ENCODE measurements at places on chromosomes 13 and 19.

GRCh38 chr19:1136201-1136600 is 32.4 kb downstream of the GPX4 start:
- no peak for DNase-seq

- DNase-seq = no peak
Measured at GRCh38 chr19:597406-598315, 8.0 kb downstream of the HCN2 start.

DNA sequence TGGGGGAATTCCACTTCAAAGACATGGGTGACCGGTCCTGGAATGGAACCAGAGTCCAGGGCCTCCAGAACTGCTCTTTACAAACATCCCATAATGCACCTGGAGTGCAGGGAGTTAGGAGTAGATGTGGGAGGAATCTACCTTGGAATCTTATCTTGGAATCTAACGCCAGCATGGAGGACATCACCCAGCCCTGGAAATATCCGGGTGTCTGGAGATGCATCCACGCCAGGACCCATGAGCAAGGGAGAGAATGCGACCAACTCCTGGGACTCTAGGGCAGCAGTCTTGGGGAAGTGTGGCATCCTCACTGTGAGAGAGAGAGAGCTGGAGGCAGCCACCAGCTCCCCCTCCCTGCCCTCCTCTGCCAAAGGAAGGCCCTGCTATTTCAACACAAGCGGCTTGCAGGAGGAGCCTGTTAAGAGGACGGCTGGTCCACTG is 211.8 kb downstream of the UQCRFS1 start:
- no peak for DNase-seq

GRCh38 chr19:4059891-4060620 is 6.6 kb downstream of the ZBTB7A start:
- peak; percentile 61 for DNase-seq

- no peak for DNase-seq
Measured at GRCh38 chr19:46950526-46951170, 69.0 kb upstream of the NPAS1 start.

DNA sequence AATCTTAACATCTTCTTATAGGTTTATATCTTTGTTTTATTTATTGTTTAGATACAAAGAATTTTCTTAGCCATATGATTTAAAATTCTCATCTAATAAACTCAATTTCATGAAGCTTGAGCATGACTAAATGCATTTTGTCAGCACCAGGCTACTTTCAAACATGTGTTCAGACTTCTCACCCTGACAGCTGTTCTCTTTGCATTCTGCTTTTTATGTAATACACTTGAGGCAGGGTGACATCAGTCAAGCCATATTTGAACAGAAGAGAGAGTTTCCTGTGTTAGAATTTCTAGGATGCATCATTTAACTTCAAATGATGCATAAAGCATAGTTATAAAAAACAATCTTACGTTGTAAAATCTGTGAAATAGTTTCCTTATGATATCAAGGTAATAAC is 1295.1 kb upstream of the PCDH20 start:
- DNase-seq = no peak

- no peak for DNase-seq
Measured at GRCh38 chr13:80361298-80361697, 20.4 kb upstream of the SPRY2 start.

DNA sequence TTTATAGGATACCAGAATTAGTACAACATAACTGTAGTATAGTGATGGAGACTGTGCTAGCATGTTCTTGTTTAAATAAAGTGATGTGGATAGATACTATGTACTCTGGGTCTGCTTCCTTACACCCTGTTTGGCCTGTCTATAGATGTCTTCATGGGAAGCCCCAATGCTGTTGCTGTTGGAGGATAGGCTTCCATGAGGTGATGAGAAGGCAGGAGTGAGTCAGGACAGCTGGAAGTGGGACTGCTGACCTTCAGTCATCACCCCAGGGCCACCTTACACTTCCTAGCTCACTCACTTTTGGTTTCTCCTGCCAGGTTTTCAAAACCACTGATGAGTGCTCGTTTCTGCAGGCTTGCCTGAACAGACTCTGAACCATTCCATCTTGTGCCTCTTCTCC is 4.2 kb downstream of the KCTD4 start:
- DNase-seq = no peak

GRCh38 chr13:103184413-103184812 is 118.2 kb upstream of the SLC10A2 start:
- no peak for DNase-seq

DNA sequence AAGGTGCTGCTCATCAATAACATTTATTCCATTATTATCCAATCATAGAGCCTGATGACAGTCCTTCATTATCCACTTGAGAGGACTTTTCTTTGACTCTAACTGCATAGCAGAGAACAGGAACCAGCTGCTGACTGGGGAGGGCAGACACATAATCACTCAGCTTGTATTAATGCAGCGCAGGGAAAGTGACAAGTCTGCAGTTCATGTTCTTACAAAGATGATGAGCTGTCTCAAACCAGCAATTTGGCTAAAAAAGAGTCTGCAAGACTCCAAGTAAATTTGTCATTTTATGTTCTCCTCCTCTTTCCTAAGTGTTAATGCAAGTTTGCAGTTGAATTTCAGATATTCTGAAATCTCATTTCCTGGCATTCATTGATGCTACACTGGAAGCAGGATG is 40.0 kb upstream of the CBY2 start:
- no peak for DNase-seq

DNA sequence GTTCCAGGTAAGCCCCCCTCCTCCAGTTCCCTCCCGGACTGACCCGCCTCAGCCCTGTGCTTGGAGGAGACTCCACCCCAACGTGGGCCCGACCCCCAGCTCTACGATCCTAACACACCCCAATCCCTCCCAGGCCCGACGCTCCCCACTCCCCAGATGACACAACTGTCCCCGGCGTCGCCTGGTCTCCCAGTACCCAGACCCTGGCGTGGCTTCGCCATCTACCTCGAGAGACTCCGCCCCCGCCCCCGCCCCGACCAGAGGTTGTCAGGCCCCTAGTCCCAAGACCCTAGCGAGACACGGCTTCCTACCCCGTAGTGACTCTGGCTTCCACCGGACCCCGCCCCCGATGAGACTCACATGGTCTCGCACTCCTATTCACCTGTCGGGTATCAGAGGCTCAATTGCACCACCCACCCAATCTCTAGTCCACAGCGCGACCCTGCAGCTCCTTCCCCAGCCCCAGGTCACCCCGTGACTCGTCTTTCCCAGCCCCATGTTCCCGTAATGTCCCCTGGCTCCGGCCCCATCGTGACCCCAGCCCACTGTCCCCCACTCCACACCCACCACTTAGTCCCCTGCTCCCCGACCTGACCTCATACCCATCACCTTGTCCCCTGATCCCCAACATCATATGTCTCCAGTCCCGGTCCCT is 2.9 kb downstream of the CD37 start:
- DNase-seq = no peak

DNA sequence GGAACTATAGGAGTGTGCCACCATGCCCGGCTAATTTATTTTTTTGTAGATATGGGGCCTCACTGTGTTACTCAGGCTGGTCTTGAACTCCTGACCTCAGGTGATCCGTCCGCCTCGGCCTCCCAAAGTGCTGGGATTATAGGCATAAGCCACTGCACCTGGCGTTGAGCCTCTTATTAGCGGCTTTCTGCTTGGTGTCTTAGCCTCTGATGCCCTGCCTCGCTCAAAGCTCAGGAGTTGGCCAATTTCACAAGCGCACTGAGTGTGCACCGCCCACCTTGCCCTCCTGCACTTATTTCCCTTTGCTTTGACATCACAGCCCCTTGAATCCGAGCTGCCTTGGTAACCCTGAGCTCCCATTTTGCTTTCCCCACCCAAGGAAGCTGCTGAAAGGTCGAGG is 10.1 kb downstream of the YIPF2 start:
- no peak for DNase-seq

DNA sequence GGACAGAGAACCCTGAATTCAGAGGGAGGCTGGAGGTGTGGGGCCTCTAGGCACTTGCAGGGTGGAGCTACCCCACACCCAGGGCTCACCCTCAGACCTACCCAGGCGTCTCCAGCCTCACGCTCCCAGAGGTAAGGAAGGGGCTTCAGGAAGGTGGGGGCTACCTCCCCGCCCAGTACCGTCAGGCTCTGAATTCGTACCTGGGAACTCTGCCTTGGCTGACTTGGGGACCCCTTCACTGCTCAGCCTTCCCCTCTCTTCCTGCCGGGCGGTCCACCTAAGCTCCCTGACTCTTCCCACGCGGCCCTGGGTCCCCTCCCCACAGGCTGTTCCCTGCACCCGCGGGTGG is 28.5 kb upstream of the PARP4 start:
- no peak for DNase-seq

DNA sequence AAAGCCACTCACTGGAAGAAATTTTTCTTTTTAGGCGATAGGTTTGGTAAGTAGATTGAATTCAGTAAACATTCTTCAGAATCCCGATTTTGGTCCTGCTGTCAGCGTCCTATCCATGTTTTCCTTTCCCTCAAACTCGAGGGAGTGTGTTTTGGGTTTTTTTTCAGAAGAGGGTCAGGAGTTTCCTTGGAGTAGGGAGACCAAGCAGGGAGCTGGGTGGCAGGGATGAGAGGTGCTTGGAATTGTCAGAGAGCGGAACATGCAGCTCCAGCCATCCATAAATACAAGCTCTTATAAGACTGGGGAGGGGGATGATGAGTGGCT is 1.6 kb upstream of the PCDH8 start:
- DNase-seq = no peak

DNA sequence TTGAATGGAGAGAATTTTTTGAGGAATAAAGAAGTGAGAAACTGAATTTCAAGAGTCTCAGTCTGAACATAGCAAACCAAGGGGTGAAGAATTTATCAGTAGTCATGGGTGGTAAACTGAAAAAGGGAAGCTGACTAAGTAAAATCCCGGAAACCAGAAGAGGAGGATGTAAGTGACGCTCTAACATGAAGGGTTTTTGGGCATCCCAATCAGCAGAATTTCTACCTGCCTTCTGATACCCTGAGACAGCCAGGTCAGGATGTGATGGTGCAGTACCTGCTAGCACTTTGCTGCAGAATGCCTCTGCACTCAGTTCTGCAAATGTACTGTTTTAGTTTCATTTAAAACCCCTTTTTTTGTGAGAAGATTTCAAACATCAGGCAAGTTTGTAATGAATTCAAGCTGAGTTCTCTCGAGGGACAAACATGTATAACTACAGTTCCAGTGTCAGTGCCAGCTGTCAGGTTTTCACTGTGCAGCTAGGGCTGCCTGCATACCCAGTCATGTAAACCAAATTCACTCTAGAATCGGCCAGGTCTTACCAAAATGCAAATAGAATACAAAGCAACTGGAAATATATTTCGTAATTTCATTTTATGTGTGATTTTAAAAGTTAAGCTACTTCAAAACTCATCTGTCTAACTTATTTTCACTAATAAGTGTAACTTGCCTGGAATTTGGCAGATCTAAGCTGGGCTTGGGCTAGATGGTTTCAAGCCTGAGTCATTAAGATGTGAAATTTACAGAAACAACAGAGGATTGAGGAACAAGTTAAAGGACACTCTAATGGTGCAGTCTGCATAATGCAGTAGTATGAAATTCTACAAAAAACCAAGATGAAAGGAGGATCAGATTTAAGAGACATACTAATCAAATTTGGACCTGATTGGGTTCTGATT is 13.8 kb downstream of the METTL21C start:
- no peak for DNase-seq

- DNase-seq = no peak
Measured at GRCh38 chr19:34575206-34575605, 93.6 kb downstream of the WTIP start.

DNA sequence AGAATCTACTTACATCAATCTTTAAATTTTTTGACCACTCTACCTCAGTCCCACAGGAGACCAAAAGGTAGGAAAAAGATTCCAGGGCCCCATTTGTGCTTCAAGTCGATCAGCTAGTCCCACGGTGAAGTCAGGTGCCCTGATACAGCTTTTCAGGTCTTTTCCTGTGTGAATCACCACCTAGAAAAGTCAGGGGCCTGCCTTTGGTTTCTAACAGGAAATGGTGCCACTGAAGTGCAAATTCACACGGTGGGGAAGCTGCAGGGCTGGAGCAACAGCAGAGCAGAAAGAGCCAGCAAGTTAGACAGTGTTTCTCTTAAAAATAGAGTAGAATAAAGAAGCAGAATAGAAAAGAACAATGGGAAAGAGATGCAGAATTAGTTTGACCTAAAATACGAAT is 107.5 kb downstream of the KLF12 start:
- peak; percentile 18 for DNase-seq

GRCh38 chr13:66922444-66922843 is 307.7 kb downstream of the PCDH9 start:
- no peak for DNase-seq

DNA sequence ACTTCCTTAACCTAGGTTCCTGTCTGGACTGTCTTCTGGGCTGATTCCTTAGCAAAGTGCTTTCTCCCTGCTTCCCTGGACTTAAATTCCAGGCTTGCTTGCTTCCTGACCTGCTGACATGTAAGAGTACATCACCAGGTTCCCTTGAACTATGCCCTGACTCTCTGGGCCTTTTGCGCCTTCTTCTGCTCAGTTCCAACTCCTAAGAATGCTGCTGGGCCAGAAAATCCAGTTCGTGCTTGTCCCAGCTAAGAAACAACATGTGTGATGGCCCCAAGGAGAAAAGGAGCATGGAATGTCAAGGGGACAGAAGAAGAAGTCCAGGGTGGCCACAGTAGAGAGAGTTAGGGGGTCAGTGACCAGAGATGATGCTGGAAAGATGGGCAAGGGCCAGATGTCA is 42.6 kb upstream of the MBNL2 start:
- no peak for DNase-seq

GRCh38 chr19:16435238-16435917 is 36.4 kb downstream of the EPS15L1 start:
- no peak for DNase-seq

DNA sequence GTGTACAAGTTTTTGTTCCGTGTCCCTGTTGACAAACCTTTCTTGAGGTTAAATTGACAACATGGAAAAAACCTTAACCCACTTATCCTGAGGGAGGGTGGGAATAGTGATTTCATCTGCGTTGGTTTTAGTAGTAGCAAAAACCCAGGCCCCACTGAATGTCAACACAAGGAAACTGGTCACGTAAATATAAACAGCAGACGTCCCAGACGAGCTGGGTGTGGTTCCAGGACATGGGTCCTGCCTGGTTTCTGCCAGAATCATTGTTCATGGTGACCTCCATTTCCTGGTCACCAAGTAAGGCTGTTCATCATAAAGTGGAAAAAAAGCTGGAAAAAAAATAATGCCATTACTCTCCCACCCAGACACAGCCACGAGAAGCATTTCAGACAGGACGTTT is 16.9 kb upstream of the F2RL3 start:
- DNase-seq = no peak

DNA sequence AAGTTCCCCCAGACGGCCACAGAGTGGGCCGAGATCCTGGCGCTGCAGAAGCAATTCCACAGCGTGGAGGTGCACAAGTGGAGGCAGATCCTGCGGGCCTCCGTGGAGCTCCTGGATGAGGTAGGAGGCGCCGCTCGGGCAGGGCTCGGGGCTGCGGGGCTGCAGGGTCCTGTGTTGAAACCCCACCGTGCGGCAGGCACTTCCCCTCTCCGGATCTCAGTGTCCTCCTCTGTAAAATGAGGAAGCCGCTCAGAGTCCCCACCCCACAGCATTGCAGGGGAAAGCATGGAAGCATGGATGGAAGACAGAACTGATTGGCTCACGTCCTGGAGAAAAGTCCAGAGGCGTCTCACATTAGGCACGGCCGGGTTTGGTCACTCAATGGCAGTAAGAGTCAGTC is 6.8 kb upstream of the SCN1B start:
- DNase-seq = no peak

GRCh38 chr13:25840931-25841330 is 210.9 kb downstream of the SHISA2 start:
- no peak for DNase-seq

GRCh38 chr19:6705931-6706632 is 14.4 kb downstream of the C3 start:
- DNase-seq = no peak

- no peak for DNase-seq
Measured at GRCh38 chr13:51873837-51874236, 12.1 kb downstream of the CCDC70 start.

- DNase-seq = no peak
Measured at GRCh38 chr13:81283062-81283461, 942.1 kb upstream of the SPRY2 start.

All from T-helper 17 cell (primary cell).